MM.1S (cell line): ENCODE measurements at places on chromosomes 5 and 9.

DNA sequence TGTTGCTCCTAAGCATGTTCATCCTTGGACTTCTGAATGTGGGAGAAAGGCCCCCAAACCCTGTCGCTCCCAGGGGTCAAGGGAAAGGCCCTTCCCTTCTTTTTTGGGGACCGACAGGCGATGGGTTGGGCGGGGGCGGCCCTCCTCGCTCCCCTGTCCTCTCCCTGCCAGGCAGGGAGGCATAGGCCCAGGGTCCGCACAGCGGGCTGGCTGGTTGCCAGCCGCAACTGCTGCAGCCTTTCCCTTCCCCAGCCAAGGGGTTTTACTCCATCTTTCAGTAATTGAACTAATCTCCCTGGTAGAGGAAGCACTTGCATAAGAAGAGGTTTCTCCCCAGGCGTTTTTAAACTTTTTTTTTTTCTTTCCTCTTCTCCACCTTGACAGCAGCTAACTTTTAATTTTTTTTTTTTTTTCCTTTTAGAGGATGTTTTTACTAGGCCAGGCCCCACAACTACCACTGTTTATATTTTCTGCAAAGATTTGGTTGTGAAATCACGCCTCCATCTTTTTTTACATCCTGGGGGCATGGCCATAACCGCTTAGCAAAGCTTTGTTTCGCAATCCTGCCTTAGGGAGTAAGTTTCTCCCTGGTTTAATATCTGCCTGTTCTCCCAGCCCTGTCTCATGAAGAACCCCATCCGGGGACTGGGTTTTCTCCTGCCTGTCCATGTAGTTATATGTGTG, 216.9 kb upstream of the ZNF608 start:
- DNase-seq, result no peak

- no peak for DNase-seq
Measured at GRCh38 chr9:91740701-91741100, 209.3 kb downstream of the ROR2 start.

DNA sequence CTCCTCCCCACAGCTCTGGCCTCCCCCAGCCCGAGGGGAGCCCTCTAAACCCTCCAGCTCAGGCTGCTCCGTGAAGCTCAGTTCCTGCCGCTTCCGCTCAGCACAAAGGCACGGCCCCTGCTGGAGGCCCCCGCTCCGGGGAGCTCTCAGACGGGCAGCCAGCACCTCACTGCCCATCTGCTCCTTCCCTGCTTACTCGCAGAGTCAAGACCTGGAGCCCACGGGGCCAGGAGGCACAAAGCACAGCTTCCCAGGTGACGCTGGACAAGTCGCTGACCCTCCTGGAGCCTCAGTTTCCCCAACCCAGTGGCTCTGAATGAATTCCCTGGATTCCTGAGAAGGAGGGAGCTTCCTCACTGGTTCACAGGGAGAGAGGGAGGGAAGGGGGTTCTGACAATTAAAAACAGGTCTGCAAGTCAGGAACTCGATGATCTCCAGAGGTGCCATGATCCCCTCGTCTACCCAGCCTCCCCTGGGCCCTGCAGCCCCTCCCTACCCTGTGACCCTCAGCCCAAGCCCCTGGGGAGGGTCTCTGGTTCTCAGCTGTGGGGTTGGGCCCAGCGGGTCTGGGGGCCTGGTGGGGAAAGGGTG, 36.2 kb downstream of the VAV2 start:
- no peak for DNase-seq

DNA sequence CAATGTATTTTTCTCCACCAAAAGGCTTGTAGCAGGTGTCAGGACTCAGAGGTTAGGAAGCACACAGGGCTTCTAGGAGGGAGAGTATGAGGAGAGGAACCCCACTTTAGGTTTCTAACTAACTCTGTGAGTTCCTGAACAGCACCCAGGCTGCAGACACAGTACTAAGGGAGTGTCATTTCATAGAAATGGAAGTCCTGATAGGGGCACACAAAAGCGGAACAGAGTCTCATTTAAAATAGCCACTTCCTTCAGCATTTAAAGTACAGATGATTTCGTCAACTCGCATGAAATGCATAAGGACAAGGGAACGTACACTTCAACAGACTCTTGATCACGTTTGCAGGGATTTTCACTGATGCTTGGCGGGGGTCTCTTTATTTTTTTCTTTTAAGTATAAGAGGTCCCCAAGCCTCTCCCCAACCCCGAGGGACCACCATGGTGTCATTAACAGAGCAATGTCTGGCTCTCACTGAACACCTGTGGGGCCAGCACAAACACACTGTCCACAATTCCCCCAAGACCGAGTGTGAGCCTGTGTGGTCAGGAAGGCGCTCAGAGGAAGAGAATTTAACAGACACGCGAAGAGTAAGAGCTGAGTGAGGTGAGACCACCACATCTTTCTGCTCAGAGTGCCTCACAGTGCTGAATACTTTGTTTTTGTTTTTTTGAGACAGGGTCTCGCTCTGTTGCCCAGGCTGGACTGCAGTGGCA, 82.3 kb downstream of the SECISBP2 start:
- no peak for DNase-seq

DNA sequence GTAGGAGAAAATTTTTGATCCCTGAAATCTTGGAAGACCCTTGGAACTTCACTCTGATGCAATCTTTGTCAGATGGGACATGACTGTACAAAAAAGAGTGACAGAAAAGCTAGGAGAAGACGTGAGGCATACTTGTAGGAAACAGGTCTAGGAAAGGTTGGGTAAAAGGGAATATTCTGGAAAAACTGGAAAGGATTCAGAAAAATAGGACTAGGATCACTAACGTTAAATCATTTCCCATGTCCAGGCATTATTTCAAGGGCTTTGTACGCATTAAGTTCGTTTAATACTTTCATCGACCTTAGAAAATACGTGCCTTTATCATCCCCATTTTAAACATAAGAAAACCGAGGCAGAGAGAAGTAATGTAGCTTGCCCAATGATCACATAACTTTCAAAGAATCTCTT, 2.9 kb downstream of the ALDH1A1 start:
- no peak for DNase-seq

- peak; percentile 50 for DNase-seq
Measured at GRCh38 chr9:125747765-125748445, 732 bp downstream of the PBX3 start.

GRCh38 chr9:133200631-133201030, 8.4 kb downstream of the OBP2B start:
- no peak for DNase-seq

DNA sequence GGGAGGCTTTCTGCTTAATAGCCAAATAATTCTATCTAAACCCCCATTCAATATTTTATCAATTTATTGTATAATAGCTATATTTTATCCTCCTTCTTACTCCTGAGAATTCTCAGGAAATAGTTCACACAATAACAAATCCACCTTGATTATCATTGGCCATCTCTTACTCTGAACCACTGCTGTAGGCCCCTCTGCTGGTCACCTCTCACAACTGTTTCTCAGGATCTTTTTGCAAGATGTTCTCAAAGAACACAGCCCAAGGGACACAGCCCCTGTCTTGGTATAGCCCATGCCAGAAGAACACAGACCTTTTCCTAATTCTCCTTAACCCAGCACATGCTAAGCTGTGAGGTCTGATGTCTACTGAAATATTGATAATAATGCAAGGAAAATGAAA, 74.9 kb upstream of the HTR4 start:
- DNase-seq, result peak; percentile 23

- peak; percentile 44 for DNase-seq
Measured at GRCh38 chr5:109788596-109788995, 98.9 kb downstream of the MAN2A1 start.

DNA sequence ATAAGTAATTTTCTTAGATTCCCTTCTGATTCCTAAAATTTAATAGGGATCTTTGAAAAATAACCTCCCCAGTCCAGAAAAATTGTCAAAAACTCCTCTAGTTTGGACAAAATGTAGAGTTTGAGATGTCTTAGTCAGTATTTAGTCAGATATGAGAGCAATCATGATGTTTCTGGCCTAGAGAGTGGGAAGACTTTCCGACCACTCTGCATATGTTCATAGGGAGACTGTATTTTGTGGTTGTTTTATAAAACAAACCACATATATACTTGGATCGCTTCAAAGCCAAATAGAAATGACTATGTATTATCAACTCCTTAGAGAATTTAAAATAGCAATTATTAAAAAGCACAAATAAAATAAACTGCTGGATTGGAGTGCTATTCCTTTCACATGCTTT, 15.8 kb downstream of the ZFAND5 start:
- no peak for DNase-seq

- DNase-seq, result no peak
Measured at GRCh38 chr9:134681061-134681661, 39.6 kb downstream of the COL5A1 start.

- no peak for DNase-seq
Measured at GRCh38 chr5:170312301-170312595, 14.7 kb upstream of the LCP2 start.

DNA sequence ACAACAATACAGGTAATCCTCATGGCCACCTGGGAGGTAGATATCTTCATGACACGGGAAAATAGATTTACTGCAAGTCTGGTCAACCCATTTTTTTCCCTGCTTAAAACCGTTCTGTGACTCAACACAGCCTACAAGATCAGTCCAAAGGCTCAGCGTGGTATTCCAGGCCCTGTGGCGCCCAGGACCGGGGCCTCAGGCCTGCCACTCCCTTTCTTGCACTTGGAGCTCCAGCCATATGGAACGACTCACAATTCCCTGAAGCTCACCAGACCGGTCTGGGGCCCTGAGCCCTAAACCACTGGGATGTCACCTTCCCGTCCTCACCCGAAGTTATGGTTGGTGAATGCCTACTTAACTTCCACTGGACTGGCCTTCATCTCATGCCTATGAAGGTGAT, 6.5 kb upstream of the MLANA start:
- DNase-seq, result no peak

DNA sequence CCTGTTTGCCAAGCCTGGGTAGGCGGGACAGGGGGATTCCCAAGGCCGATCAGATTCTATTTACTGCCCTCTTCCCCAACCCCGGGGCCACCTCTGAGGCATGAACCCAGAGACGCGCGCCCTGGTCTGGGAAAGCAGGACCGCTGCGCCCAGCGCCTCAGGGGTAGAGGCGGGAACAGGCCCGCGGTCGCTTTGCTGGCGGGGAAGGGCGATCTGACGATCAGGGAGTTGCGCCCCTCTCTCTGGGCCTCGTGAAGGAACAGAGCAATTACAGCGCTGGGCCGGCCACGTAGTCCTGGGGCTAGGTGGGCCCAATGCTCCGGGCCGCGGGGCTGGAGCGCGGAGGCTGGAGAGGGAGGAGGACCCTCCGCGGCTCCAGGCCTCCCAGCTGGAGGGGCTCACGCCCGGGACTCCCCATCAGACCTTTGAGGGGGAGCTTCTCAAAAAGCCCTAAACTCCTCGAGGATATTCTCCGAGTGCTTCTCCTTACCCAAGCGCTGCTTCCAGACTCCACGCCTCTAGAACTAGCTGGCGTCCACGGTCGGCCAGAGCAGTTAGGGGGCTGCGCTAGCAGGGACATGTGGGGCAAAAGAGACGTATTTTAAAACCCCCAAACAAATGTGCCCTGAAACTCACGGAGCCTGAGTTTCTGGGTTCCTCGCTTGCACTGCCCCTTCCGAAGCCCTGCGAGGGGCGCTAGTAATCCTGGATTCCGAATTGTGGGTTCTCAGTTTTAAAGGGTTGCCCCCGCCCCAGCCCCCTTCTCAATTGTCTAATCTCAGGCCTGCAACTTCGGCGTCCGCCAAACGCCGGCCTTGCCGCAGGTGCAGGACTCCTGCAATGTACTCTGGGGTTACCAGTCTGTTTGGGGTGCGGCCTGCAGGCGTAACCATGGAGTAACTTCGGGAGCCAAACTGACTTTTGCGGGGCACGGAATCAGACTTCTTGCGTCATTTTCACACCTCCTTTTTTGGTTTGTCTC, 57.6 kb downstream of the TMEM174 start:
- no peak for DNase-seq

DNA sequence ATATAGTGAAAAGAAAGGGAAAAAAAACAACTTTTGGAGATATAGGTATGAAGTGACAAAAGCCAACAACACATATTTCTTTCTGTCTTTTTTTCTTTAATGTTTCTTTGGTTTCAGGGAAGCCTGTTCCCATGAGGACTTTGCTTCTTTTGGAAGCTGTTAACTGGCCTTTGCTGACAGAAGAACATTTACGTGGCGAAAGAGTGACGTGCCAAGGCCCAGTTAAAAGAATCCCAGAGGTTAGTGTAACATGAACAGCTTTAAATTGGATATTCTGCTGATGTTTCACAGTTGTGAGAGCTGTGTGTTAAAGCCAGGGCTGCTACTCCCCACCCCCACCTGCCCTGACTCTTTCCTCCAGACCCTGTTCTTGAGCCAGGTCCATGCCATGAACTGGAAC, 275.9 kb downstream of the CRB2 start:
- DNase-seq, result no peak

DNA sequence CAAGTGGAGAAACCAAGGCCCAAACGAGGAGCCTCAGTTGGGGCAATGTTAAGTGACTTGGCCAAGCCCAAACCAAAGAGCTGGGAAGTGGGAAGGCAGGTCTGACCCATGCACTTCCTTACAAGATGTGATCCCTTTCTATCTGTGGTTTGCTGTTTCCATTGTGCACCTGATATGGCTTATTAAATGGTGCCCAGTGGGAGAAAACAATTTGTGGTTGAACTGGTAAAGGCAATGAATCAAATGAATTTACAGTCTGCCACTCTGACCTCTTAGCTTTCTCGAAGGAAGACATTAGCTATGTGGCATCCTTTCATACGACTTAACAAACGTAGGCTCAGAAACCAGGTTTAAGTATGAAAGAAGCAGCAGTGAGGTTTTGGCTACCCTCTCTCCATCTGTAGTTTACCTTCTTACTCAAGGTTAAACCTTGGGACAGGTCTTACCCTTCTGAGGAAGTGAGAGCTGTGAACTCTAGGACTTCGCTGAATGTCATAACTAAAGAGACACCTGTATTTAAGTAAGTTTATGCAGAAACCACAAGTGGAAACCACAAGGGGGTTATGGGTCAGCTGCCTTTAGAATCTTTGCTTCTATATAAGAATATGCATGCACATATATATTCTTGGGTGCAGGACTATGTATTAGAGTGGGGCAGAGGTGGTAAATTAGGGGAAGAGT, 100.5 kb upstream of the SPATA31D4 start:
- peak; percentile 97 for DNase-seq

DNA sequence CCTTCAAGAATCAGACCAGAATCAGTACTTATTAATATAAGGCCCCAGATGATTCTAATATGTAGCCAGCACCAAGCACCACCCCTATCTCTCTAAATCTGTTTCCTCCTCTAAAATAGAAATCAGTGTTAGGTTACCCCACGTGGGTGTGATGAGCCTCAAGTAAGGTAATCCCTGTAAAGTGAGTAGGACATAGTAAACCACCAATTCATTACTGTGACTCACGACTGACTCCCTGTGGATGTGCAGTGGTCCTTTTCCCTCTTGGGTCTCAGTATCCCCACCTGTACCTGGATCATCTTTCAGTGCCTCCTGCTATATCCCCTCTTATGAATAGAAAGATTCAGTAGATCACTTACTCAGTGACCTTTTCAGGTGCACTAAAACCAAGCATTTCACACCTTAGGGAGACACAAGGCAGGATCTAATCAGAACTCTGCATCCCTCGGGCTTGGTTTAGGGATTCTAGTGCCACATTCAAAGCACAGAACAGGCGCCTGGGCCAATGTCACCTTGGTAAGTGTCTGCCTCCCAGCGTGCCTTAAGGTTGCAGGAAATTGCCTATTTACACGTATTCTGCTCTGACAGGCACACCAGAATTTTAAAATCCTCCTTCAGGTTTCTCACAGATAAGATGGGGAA, 12.2 kb upstream of the ALDH1B1 start:
- no peak for DNase-seq
